ENCODE measurements at places on chromosomes 4 and X.

DNA sequence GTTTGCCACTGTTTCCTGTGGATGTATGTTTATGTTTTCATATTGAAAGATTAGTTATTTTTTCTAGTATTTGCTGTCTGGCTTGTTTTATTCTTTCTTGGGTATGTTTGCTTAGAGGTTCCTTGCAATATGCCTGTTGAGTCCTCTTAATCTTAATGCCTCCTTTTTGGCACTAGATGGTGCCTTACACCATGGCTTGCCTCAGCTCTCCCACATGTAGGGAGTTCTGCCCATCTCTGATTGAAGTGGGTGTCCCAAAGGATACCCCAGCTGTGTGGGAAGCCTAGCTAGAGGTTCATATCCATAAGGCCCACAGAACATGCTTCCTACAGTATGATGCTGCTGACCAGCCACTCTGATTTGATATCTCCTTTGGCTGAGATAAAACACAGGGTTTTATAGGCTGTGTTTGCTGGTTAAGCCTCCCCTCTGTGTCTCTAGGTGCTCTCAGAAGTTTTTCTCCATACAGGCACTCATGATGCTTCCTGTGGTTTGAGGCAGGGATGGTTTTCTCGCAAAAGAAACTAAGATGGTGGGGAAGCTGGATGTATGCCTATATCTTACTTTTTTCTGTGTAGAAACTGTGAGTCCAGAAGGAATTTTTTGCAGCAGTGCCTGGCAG is 162.4 kb downstream of the ASB9 start:
- DNase-seq: peak; percentile 2

GRCh38 chr4:57710053-57710452 is 599.9 kb upstream of the IGFBP7 start:
- no peak for DNase-seq

- peak; percentile 24 for DNase-seq
Measured at GRCh38 chrX:103730147-103730795, 19.6 kb downstream of the TMEM31 start.

DNA sequence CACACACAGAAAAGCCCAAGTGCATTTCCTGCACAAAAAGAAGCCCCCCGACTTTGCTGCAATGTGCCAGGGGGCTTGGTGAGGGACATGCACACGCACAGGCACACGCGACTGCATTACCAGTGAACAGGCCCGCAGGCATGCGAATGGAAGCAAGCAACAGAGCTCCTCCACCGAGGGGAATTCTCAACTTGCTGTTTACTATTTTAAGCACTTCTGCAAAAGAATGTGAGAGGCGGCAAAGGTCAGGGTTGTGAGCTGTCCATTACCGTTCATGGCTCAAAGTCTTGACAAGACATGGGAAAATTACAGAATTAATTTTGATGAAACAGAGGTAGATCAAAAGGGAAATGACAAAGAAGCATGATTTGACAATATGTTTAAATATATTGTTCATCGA is 342.5 kb upstream of the NOCT start:
- no peak for DNase-seq

DNA sequence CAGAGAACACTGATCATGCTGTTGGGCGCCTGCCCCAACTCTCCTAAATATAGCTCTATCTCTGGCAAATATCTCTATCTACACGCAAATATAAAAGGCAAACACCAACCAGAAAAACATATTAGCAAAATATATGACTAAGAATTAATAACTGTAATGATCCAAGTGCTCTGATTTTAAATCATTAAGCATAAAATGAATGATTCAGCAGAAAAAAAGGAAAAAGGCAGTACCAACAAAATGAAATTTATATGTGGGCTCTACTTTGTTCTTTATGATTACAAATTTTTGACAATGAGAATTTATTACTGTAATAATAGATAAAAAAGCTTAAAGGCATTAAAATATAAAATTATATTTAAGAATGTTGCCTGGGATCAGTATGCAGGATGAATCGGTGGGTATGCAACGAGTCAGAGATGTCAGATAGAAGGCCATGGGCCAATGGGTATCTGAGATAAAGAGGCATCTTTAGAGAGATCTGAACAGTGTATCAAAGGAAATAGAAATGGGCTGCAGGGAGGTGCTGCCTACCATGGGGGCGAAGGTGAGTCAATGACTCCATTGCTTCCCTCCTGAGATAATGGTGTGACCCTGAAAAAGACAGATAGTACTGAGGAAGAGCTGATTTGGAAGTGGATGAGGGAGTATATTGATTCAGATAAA is 234.8 kb downstream of the SCFD2 start:
- no peak for DNase-seq

- DNase-seq: no peak
Measured at GRCh38 chr4:47413521-47413920, 50.0 kb downstream of the COMMD8 start.

DNA sequence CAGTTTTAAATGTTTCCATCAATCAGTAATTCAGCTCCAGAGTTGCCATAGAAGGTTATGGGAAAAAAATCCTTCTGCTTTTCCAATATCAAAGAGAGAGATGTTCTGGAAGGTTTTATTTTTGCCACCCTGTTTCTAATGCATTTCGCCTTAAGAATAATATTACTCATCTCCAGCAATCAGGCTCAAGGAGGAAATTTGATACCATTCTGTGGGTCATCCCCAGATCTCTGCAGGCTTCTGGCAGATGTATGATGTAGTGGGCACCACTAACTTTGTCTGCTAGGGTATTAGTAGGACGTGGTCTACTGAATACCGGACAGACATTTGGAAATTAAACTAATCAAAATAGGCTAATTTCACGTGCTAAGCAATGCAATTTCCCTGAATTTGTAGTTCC is 645.4 kb upstream of the TENM3 start:
- DNase-seq: no peak

DNA sequence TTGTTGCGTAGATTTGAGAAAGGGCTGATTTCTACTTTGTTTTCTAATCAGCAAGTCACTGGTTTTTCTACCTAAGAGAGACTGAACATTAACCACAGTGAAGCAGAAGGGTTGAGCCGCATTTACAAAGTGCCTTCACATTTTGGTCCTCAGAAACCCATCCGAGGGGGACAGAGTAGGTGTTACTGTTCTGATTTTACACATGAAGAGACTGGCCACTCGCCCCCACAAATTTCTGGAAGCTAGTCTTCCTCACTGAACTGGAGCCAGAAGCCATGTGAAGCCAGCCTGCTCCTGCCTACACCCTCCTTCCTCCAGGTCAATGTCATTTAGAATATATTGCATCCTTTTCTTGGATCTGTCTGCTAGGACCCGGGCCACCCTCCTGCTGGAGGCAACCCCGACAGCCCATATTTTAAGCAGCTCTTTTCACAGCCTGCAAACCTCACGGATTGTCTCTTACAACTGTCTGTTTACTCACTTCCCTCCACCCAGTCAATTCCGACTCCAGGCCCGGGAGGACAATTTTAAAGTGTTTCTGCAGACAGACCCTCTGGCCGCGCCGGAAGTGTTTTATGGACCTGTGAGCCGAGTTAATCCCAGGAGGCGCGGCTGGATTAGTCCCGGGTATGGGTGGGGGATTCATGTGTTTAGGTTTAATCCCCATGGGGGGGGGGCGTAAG is 73.2 kb upstream of the BCOR start:
- no peak for DNase-seq

DNA sequence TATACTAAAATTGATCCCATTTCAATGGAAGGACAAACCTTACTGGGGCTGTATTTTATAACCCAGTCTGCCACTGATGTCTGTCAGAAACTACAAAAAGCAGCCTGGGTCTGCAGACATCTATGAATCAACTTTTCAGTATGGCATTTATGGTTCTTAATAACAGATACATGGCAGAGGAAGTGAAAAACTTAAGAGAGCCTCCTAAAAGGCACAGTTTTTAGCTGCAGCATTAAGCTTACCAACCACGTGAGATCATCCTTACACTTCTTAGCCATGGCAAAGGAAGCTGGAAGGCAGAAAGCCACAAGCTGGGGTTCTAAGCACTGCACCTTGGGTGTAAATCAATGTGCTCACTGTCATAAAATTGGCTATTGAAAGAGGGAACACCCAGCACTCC is 16.6 kb upstream of the UGT2B17 start:
- no peak for DNase-seq

- peak; percentile 54 for DNase-seq
Measured at GRCh38 chrX:3177851-3178250, 136.6 kb downstream of the ARSF start.

DNA sequence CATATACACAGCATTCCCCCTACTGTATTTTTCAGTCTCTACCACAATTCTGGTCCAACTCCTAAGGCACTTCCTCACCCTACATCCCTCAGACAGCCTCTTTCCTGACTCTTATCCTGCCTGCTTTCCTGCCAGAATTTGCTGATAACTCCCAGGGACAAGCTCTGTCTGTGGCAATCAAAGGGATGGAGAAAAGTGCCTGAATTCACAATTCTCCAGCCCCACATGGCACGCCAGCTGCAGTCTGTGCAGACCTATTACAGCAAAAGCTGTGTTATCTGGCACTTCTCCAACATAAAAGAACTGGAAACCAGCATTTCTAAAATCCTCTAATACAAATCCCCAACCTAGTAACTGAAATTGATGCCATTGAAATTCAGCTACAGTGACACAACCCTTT is 404.8 kb downstream of the KLHL13 start:
- DNase-seq: no peak

GRCh38 chr4:41212616-41213203 is 1.6 kb downstream of the APBB2 start:
- peak; percentile 82 for DNase-seq

DNA sequence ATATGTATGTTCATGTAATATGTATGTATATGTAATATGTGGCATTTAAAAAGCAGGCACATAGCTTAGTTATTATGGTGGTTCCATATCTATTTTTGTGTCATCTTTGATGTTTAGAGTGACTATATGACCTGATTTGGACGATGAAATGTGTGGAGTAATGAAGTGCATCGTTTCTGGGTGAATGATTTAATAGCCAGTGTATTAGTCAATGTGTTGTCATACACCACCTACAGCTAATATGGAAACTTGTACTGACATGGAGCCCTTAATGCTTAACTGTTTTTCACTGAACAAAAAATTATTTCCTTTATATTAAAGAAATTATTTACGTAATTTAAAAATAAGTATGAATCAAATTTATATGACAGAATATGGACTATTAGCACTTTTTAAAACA is 292.3 kb upstream of the FSTL5 start:
- DNase-seq: peak; percentile 81

GRCh38 chr4:153523941-153524386 is 57.8 kb downstream of the TMEM131L start:
- peak; percentile 63 for DNase-seq

DNA sequence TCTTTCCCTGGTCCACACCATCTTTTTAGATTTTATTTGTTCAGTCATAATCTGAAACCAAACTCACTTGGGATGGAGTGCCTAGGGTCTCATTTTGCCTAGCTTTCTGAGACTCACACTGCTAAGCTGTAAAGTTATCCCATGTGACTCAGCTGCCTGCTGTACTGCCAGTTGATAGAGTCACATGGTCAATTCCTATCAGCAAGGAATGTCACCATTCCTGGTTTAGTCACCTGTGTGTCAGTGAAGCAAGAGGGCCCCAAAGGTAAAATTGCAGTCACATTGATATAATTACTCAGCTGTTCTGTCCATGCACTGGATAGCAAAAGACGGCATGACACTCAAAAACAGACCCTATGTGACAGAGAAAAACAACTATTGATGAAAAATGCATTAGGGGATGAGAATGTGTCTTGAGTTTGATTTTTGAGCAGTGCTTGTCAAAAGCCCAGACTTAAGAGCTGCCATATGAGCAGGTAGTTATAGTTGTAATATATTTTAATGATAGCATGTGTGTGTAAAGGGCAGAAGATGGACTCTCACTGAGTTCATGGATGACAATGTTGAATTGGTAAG is 413.2 kb downstream of the PPARGC1A start:
- peak; percentile 21 for DNase-seq

DNA sequence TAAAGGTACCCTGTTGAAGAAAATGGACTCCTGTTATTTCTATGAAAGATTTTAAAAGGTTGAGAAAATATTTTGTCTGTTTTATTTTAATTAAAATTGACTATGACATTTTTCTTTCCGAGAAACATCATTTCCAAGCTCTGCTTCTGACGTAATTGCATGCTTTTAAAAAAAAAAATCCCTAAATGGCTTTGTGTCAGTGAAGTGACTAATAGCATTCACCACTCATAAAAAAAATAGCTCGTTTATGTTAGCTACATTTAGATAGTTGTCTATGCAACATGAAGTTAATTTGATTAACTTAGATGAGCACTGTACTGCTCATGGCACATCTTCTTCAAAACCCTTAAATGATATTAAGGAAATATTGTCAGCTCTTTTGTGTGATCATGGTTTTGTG is 105.1 kb upstream of the KLHL13 start:
- no peak for DNase-seq

DNA sequence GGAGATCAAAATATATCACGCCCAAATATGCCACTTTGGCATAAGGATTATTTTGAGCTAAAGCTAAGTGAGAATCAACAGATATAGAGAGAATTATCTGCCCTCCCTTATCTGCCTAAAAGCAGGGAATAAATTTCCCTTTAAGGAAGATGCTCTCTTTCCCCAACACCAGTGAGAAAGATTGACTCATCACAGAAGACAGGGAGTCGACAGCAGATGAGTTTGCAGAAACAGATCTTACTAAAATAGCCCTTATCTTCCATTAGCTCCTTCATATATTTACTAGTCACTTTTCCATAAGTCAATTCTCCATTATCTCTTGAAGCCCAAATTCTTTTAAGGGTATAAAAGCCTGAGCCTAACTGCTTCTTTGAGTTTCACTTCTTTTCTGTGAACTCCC is 156.6 kb downstream of the CAMK2D start:
- DNase-seq: peak; percentile 32

GRCh38 chr4:132859929-132860328 is 289.2 kb upstream of the PCDH10 start:
- no peak for DNase-seq

DNA sequence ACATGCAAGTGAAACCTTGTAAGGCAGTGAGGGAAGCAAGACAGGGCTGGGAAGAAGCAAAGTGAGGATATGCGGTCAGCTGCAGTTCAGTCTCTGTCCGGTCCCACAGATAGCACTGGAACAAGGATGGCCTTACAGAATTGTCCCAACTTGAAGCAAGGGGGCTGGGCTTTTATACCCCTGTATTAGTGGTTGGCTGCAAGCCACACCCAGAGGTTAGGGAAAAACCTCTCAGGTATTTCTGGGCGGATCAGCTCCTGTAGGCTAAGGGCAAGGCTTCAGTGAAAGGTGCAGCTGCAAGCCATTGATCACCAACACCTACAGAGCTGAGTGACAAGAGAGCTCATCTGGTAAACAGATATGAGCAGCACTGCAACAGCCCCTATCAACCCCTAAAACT is 89.0 kb downstream of the KDR start:
- no peak for DNase-seq

GRCh38 chr4:3869174-3869572 is 103.0 kb downstream of the ADRA2C start:
- DNase-seq: no peak

DNA sequence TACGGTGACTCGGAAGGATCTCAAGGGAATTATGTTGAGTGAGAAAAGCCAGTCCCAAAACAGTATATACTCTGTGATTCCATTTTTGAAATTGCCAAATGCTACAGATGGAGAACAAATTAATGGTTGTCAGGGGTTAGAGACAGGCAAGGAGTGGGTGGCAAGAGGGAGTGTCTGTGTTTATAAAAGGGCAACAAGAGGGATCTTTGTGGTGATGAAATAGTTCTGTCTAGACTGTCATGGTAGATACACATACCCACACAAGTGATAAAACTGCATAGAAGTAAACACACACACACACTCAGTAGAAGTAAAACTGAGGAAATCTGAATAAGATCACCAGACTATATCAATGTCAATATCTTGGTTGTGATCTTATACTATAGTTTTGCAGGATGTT is 92.7 kb downstream of the CD99L2 start:
- DNase-seq: no peak

GRCh38 chr4:165532976-165533375 is 154.2 kb downstream of the CPE start:
- DNase-seq: no peak

Data from epithelial cell of esophagus (primary cell).